ENCODE measurements at places on chromosomes 5 and 9.

DNA sequence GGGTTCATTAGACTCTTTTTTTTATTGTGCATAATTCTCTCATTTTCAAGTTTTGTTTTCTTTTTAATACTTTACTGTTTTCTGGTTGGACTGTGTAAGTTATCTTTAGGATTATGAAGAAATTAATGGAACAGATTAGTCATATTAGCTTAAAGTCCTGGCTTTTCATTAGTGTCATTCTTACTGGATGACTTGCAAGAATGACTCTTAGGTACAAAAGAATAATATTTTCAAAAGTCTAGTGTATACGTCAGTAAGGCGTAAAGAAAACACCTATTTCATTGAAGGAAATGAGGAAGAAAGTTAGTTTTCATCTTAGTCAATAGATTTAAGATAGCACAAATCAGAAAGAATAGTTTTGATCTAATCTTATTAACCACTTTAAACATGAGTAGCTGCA is 20.4 kb downstream of the UHRF2 start:
- no peak for DNase-seq

DNA sequence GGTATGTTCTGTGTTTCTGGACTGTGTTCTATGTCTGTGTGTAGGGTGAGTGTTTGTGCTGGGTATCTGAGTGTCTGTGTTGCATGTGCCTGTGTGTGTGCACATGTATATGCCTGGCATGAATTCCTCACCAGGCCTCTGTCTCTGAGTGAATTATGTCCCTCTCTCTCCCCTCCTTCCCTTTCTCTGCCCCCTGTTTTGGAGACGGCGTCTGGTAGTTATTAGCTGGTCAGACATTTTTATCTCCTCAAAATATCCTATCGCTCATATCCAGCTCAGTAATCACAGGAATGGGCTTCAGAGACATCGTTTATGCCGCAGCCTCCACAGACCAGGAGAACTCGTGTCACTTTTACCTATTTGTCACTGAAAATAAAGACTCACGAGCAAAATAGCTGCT is 483.2 kb upstream of the BRINP1 start:
- DNase-seq = no peak

GRCh38 chr9:6545017-6545691 is 100.4 kb downstream of the GLDC start:
- no peak for DNase-seq

- DNase-seq = no peak
Observed at GRCh38 chr5:58360794-58361193, 99.1 kb downstream of the PLK2 start.

DNA sequence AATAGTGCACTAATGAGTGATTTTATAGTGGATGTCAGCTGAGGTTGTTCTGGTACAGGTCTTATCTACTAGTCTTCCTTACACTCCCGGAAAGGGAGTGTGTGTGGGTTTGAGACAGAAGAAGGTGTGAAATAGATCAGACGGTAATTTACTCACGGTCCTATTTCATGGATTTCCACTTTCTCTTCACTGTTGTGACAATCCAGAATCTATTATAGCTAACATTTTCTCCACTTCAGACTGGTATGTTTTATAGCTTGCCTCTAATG is 7.0 kb upstream of the C9 start:
- DNase-seq = no peak
